Fibroblast of the conjunctiva (primary cell): ENCODE measurements at places on chromosomes 16 and 17.

DNA sequence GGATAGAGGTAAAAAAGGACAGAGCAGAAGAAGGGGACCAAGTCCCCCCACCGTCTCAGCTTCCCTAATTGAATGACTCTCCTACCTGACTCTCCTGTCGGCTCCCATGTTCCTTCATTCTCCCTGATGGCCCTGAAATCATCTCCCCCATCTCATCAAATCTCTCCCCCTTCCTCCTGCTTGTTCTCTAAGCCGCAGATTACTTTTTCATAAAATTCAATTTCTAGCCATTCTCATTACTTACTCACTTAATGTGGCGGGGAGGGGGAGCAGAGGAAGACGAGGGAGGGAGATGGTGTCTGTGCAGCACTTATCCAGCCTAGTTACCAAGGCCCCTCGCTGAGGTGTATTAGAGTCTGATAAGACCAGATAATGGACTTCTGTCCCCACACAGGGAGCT lies 161.5 kb downstream of the CCT6B start:
- DNase-seq = no peak

- no peak for DNase-seq
Observed at GRCh38 chr17:73516431-73516830, 127.8 kb downstream of the SDK2 start.

DNA sequence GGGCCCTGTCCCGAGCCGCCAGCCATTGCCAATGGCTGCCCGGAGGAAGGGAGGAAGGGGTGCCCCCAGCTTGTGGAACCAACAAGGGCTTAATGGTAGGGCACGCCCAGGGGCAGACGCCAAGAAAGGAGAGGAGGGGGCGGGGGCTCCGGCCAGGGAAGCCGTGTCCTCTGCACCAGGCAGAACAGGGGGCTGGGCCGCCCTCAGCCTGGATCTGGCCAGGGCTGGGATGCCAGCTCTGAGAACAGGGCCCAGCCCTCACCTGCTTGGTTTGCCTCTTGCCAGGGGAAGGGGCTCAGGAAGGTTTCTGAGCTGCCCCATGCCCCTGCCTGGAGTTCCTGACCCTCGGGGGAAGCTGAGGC lies 35.8 kb upstream of the SLC38A10 start:
- DNase-seq = no peak

DNA sequence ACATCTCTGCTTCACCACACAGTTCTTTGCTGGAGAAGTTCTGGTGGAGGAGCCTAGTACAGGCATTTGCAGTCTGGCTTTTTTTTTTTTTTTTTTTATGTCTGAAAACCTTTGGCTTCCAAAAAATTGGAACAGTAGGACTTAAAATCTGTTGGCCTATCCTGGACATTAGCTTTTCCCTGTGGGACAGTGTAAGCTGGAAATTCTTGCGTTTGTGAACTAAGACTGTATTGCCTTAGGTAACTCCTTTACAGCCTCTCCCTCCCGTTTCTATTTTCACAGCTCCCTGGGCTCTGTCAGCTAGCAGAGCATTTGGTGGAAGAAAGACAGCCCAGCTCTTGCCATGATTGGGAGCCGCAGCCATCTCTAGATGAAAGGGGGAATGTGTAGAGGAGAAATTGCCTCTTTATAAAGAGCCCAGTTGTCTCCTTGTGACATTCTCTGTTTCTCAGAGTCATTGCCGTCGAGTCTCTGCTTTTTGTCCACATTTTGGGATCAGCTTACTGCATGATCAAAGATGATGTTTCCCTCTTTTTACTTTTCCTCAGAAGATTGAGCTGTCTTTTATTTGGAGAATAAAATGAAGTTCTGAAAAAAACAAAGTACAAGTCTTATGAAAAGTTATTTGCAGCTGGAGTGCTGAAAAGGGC lies 227.5 kb downstream of the SPECC1 start:
- DNase-seq = no peak

GRCh38 chr17:7396147-7396546 lies 1.8 kb upstream of the PLSCR3 start:
- DNase-seq = no peak

- DNase-seq = peak; percentile 17
Observed at GRCh38 chr17:12659500-12659899, 6.2 kb upstream of the MYOCD start.

GRCh38 chr17:70658840-70659239 lies 489.5 kb downstream of the KCNJ2 start:
- DNase-seq = no peak

DNA sequence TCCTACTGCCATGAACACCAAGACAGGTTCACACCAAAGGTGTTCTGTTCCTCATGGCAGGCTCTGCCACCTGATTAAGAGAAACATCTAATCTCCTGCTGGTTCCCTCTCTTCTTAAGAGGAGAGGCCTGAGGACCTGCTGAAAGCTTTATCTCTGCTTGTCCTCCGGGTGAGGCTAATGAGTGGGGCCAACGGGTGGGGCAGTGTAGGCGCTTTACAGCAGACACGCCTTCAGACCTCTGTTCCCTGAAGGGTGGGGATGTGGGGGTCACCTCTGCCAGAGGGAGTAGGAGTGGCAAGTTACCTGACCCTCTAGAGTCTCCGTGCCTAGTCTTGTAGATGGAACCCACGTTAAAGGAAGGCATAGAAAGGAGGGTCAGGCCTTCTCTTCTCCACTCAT lies 4.2 kb upstream of the MRM1 start:
- no peak for DNase-seq

- DNase-seq = no peak
Observed at GRCh38 chr17:11178581-11178980, 62.4 kb upstream of the SHISA6 start.

DNA sequence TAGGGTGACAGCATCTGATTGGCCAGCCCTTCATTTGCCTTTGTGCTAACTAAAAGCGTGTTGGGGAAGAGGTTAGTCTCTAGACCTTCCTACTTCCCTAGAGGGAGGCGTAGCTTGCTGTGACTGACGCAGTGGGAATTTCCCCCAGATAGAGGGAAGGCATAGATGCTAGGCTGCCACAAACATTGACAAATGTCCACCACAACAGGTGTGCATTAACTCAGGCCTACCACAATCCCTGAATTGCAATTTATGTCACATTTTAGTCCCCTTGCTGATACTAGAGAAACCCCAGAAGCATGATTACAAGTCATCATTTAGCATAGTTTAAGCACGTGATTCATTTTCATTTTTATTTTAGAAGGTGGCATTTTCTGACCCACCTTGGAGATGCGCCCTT lies 76.3 kb upstream of the WSB1 start:
- DNase-seq = no peak

DNA sequence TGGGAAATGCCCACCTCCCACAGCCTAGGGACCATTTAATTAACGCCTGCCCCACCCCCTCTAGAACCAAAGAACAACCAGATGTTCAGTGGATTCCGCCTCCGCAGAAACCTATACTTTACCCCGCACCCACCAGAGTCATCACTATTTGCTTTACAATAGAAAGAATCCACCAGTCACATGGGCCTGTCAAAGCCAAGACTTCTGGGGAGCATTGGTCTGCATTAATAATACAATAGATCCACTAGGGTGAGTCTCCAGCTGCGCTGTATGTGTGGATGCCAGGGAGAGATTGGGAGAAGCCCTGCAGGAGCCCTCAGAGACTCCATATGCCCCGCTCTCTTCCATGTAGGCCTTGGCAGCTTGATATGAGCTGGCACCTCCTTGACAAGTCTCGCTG lies 31.3 kb downstream of the CLEC19A start:
- no peak for DNase-seq

GRCh38 chr16:50088302-50088701 lies 22.5 kb downstream of the HEATR3 start:
- DNase-seq = no peak

DNA sequence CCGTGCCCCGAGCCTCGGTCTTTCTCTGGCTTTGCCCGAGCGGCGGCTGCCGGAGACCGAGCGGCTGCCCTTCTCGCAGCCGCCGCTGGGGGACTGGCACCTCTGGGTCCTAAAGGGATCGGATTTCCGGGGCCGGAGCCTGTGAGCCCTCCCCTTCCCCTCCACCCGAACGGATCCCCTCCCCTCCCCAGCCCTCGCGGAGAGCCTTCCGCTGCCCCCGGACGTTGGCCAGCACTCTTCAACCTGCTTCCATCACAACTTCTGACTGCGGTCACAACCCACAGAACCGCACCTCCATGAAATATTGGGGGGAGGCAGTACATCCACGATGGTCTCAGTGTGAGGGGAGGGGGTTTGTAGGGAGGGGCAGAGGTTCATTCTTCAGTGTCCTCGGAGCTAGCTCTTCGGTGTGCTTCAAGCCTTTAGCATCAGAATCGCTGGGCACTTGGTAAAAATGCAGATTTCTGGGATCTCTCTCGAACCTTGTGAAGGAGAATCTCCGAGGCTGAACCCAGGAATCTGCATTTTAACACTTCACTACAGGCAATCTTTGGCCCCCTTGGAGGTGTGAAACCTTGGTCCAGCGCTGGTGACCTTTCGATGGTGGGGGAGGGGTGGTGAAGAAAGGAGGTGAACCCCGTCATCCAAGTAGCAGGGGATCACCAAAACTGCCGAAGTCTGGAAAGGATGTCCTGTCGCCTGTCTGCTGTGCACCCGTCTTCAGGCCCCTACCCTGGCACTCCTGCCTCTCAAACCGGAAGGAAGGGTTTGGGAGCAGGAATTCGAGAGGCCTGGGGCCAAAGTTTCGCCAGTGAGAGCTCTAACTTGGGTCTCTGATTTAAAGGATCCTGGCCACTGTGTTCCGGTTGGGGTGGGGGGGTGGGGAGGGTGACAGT lies 812 bp upstream of the PPP1R9B start:
- DNase-seq = peak; percentile 79

DNA sequence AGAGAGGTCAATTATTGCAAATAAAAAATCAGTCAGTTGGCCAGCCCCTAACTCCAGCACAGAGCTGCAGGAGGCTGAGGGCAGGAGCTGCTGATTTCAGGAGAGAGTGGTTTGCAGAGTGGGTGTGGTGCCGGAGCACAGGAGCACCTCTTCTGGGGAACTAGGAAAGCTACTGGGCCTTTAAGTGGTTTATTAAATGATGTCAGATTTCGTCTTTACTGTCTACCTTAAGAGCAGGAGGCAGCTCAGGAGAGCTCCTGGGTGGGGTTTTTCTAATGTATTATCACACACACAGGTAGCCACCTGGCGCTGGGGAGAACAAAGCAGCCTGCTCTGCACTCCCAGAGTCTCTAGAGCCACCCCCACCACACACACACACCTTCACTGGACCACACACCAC lies 11.5 kb upstream of the HAS3 start:
- DNase-seq = no peak
